ENCODE measurements at places on chromosomes 1 and 21.

DNA sequence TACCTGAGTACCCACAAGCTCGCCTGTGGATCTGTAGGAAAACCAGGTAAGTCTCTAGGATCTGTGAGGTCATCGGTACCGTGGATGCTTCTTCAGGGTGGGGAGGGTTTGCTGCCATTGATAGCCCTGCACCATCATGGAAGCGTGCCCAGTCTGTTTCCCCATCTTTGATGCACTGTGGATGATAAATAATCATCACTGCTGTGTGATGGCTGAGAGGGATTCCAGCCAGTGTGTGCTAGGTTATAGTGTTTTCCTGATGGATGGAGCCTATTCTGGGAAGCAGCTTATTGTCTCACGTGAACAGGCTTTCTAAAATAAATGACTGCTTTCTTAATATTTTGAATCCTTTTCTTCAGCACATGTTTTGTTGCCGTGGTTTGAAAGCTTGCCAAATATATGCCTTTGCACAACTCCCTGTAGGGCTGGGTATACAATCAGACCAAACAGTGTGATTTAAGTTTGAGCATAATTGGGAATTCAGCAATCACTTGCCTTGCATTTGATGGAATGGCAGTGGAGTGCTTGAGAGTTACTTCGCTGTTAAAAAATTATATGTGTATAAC, 113.8 kb downstream of the CAMTA1 start:
- DNase-seq: no peak

DNA sequence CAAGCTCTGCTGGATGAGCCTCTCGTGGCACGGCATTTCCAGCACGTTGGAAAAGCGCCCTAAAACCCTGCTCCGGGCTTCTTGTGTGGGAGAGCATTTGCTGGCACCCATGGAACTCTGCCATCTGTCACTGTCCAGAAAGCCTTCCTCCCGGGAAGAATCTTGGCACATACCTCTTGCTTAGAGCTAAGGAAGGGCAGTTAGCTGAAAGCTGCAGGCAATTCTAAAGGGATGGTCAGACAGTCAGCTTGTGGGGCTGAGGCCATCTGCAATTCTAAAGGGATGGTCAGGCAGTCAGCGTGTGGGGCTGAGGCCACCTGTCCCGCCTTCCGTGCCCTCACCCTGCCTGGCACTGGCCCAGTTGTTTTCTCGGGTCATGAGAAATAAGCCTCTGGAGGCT, 139.0 kb upstream of the TMEM51 start:
- DNase-seq: no peak

DNA sequence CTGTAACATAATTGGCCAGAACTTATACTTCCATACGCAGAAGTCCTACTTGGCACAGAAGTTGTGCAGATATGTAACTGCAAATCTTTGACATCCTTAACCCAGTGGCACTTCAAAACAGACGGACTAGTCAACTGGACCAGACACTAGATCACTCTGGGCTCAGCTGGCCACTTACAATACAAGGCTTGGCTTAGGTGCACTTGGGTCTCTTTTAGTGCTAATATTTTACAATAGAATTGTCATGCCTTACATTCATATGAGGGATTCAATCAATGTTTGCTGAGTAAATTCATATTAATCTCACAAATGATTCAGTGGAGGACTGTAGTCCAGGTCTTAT, 20.1 kb downstream of the XKR8 start:
- no peak for DNase-seq

- DNase-seq: no peak
Measured at GRCh38 chr1:232793944-232794343, 11.3 kb upstream of the MAP10 start.

DNA sequence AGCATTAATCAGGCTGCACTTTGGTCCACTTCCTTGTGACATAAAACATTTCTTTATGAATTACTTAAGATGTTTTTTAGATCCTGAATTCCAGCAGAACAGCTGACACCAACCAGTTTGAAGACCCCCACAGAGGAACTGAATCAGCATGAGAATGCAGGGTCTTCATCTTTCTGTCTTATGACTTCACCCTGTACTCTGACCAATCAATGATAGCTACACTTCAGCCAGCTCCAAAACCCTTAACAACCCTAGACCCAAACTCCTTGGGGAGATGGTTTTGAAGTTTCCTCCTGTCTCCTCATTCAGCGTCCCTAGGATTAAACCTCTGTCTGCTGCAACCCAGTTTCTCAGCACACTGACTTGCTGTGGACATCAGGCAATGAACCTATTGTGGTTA, 175.0 kb downstream of the CTH start:
- DNase-seq: no peak

- no peak for DNase-seq
Measured at GRCh38 chr1:224921354-224921753, 8.1 kb upstream of the DNAH14 start.

- no peak for DNase-seq
Measured at GRCh38 chr1:100510451-100510850, 27.5 kb upstream of the GPR88 start.

DNA sequence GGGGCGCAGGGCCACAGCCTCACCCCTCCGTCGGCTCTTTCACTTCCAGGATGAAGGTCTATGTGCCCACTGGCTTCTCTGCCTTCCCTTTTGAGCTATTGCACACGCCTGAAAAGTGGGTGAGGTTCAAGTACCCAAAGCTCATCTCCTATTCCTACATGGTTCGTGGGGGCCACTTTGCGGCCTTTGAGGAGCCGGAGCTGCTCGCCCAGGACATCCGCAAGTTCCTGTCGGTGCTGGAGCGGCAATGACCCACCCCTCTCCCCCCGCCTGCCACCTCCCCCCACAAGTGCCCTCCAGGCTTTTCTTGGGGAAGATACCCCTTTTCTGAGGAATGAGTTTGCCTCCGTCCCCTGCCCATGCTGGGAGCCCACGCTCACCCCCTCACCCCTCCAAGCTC, 35.2 kb downstream of the EPHX1 start:
- DNase-seq: no peak

- no peak for DNase-seq
Measured at GRCh38 chr1:176619261-176619660, 156.3 kb downstream of the PAPPA2 start.

Measured in activated CD4-positive, alpha-beta T cell treated with anti-CD3 and anti-CD28 coated beads, Interleukin-2, amount 50 U/mL, for 48 hours (primary cell).